Liver (tissue), 10 donors: ENCODE measurements at places on chromosomes 16 and 17. TPM values are rescaled to one million over a fixed set of nuclear protein-coding genes. Genes with fewer than 3 reads are reported as not detected.

The GDPD3 gene
- total RNA-seq, result 0.67 TPM

The SLFN14 gene
- under 0.01 TPM for total RNA-seq

The ZNF205 gene
- 6.9 TPM for total RNA-seq

The DRC3 gene
- 1.5 TPM for total RNA-seq

The ASGR2 gene
- 336 TPM for total RNA-seq

The TSPOAP1 gene
- total RNA-seq, result 2.0 TPM

The ACSM2A gene
- total RNA-seq, result 30.1 TPM

The CORO6 gene
- 0.23 TPM for total RNA-seq

The CDH13 gene
- total RNA-seq, result 0.75 TPM

The HSF5 gene
- 0.17 TPM for total RNA-seq

The HASPIN gene
- total RNA-seq, result 0.08 TPM

The CTRL gene
- total RNA-seq, result 0.50 TPM

The HAP1 gene
- total RNA-seq, result 0.05 TPM

The HBA2 gene
- 36,951 TPM for total RNA-seq

- peaks cover 8% of the 10 kb centered on the region for H3K4me1 ChIP-seq
- H3K27me3 ChIP-seq, result no peaks in the 10 kb centered on the region
- DNase-seq, result no peak
- H3K36me3 ChIP-seq, result peaks cover 2% of the 10 kb centered on the region
Measured at GRCh38 chr16:60929-61878, 7.6 kb downstream of the SNRNP25 start.

GRCh38 chr17:40548982-40549685 is 16.1 kb downstream of the CCR7 start:
- DNase-seq, result peak; percentile 39
- peaks cover 57% of the 10 kb centered on the region for H3K4me1 ChIP-seq
- no peaks in the 10 kb centered on the region for H3K27me3 ChIP-seq
- H3K36me3 ChIP-seq, result no peaks in the 10 kb centered on the region

DNA sequence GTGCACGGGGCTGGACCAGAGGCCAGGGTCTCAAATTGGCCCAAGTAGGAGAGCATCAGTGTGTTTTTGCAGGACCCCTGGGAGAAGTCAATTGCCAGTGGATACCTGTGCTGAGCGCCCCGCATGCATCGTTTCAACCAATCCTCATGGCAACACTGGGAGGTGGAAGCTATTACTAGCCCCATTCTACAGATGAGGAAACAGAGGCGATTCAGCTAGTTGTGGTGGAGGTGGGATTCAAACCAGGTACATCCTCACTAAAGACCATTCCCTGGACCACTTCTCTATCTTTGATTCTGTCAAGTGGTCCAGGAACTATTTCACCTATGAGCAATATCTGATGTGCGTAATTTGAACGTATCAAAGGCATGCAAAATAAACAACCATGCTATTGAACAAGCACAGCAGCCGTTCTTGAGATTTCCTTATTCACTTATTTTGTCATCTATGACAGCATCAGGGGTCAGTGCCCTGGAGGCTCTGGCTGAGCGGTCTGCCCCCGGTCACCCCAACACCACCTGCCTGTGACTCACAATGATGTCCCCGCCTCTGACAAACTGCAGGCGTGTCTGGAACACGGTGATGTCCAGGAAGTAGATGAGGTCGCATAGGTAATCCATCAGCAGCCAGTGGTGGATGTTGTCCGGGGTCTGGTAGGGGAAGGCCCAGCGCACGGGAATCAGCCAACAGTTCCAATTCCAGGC is 54.0 kb downstream of the CNGB1 start:
- H3K27ac ChIP-seq, result no peak overlapping the region
- H3K36me3 ChIP-seq, result no peaks in the 10 kb centered on the region
- H3K4me3 ChIP-seq, result no peak overlapping the region
- H3K27me3 ChIP-seq, result no peaks in the 10 kb centered on the region
- no peak for DNase-seq

- H3K27ac ChIP-seq, result peak overlapping the region; percentile 64
- H3K27me3 ChIP-seq, result no peaks in the 10 kb centered on the region
- H3K4me3 ChIP-seq, result no peak overlapping the region
- peaks cover 81% of the 10 kb centered on the region for H3K4me1 ChIP-seq
- DNase-seq, result no peak
- no peaks in the 10 kb centered on the region for H3K36me3 ChIP-seq
Measured at GRCh38 chr17:40323391-40324381, 14.7 kb downstream of the RARA start.

GRCh38 chr17:74345433-74346241 is 16.0 kb downstream of the BTBD17 start:
- H3K4me1 ChIP-seq, result peaks cover 2% of the 10 kb centered on the region
- DNase-seq, result no peak
- no peaks in the 10 kb centered on the region for H3K36me3 ChIP-seq
- no peaks in the 10 kb centered on the region for H3K27me3 ChIP-seq

GRCh38 chr16:85387171-85387507 is 226.0 kb upstream of the GSE1 start:
- no peaks in the 10 kb centered on the region for H3K36me3 ChIP-seq
- no peak overlapping the region for H3K4me3 ChIP-seq
- peaks cover 13% of the 10 kb centered on the region for H3K4me1 ChIP-seq
- H3K27me3 ChIP-seq, result no peaks in the 10 kb centered on the region

- peak overlapping the region; percentile 43 for H3K27ac ChIP-seq
- no peak for DNase-seq
- H3K4me3 ChIP-seq, result no peak overlapping the region
- no peaks in the 10 kb centered on the region for H3K4me1 ChIP-seq
Measured at GRCh38 chr17:63984651-63985386, 12.1 kb upstream of the SCN4A start.

DNA sequence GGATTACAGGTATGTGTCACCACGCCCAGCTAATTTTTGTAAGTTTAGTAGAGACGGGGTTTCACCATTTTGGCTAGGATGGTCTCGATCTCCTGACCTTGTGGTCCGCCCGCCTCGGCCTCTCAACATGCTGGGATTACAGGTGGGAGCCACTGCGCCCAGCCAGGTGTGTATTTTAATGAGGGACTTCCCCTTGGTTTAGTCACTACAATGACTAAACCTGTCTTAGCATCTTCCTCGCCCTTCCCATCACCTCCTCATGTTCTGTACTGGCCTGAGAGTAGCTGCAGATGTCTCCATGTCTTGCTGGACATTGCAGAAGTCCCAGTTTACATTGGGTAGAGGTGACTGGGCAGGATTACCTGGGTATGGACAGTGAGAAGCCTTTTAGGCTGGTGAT is 9.6 kb downstream of the SLC7A6 start:
- H3K27me3 ChIP-seq, result no peaks in the 10 kb centered on the region
- no peak overlapping the region for H3K4me3 ChIP-seq
- H3K4me1 ChIP-seq, result no peaks in the 10 kb centered on the region

- no peak overlapping the region for H3K4me3 ChIP-seq
- no peak overlapping the region for H3K27ac ChIP-seq
- DNase-seq, result no peak
- no peaks in the 10 kb centered on the region for H3K4me1 ChIP-seq
- H3K36me3 ChIP-seq, result peaks cover 30% of the 10 kb centered on the region
Measured at GRCh38 chr17:19940722-19941464, 36.7 kb downstream of the AKAP10 start.

GRCh38 chr16:2278956-2279800 is 11.3 kb upstream of the RNPS1 start:
- H3K27me3 ChIP-seq, result no peaks in the 10 kb centered on the region
- no peaks in the 10 kb centered on the region for H3K4me1 ChIP-seq
- DNase-seq, result no peak
- H3K36me3 ChIP-seq, result no peaks in the 10 kb centered on the region
- no peak overlapping the region for H3K27ac ChIP-seq

DNA sequence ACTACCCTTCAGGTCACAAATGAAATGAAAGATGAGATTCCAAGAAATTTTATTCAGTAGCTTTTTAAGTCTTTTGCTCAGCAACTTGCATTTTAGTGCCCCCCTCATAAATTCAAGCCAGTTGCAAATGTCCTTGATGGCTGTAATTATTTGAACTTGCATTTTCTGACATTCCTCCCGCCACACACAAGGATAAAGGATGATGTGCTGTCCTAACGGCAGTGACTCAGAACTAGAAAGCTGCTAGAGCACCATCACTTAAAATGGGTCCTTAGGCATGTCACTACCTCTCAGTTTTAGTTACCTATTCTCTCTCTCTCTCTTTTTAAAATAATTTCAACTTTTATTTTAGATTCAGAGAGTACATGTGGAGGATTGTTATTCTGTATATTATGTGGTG is 306.7 kb downstream of the CNTNAP4 start:
- H3K4me1 ChIP-seq, result no peaks in the 10 kb centered on the region
- no peak for DNase-seq
- no peaks in the 10 kb centered on the region for H3K27me3 ChIP-seq
- H3K27ac ChIP-seq, result no peak overlapping the region
- no peaks in the 10 kb centered on the region for H3K36me3 ChIP-seq
- H3K4me3 ChIP-seq, result no peak overlapping the region

GRCh38 chr17:3723188-3723555 is 531 bp upstream of the HASPIN start:
- DNase-seq, result no peak
- peak overlapping the region; percentile 79 for H3K4me3 ChIP-seq
- H3K27ac ChIP-seq, result peak overlapping the region; percentile 75
- H3K27me3 ChIP-seq, result no peaks in the 10 kb centered on the region
- H3K36me3 ChIP-seq, result no peaks in the 10 kb centered on the region

- H3K27me3 ChIP-seq, result no peaks in the 10 kb centered on the region
- DNase-seq, result no peak
- no peaks in the 10 kb centered on the region for H3K36me3 ChIP-seq
- no peaks in the 10 kb centered on the region for H3K4me1 ChIP-seq
- no peak overlapping the region for H3K27ac ChIP-seq
Measured at GRCh38 chr16:81273223-81273950, 34.9 kb downstream of the BCO1 start.

DNA sequence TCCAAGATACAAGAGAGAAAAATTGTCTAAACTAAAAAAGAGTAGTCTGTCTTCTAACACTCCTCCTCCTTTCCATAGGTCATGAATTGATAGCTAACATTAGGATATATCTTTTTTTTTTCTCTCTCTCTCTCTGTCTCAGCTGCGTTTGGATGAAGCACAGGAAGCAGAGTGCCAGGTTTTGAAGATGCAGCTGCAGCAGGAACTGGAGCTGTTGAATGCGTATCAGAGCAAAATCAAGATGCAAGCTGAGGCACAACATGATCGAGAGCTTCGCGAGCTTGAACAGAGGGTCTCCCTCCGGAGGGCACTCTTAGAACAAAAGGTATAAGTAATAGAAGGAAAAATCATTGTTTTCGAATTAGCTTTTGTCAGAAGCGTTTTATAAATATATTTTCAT is 32.9 kb downstream of the ABHD15 start:
- H3K27ac ChIP-seq, result no peak overlapping the region
- H3K4me3 ChIP-seq, result no peak overlapping the region
- DNase-seq, result no peak
- H3K27me3 ChIP-seq, result no peaks in the 10 kb centered on the region
- no peaks in the 10 kb centered on the region for H3K4me1 ChIP-seq

GRCh38 chr16:19163215-19163614 is 4.8 kb upstream of the SYT17 start:
- no peaks in the 10 kb centered on the region for H3K36me3 ChIP-seq
- H3K4me1 ChIP-seq, result peaks cover 5% of the 10 kb centered on the region
- DNase-seq, result no peak
- no peaks in the 10 kb centered on the region for H3K27me3 ChIP-seq
- H3K4me3 ChIP-seq, result no peak overlapping the region

DNA sequence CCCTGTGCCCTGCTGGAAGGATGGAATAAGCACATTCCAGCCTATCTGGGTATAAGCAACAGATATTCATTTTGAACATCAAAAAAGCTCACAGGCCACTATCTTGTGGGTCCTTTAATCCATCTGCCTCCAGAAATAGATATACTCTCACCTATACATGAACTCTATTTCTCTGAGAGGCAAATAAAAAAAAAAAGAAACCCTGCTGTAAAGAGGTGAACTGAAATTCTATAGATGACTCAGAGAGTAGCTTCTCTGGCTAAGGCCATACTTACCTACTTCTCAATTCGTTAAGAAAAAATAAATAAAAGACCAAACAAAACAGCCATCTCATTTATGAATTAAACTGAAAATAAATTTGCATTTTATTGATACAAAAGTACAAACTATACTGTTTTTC is 86.3 kb downstream of the DYNLRB2 start:
- no peaks in the 10 kb centered on the region for H3K27me3 ChIP-seq
- no peak overlapping the region for H3K4me3 ChIP-seq
- H3K27ac ChIP-seq, result no peak overlapping the region
- no peaks in the 10 kb centered on the region for H3K4me1 ChIP-seq
- no peaks in the 10 kb centered on the region for H3K36me3 ChIP-seq

GRCh38 chr17:80416260-80416939 is 1.4 kb downstream of the ENDOV start:
- H3K4me1 ChIP-seq, result peaks cover 20% of the 10 kb centered on the region
- DNase-seq, result no peak
- H3K36me3 ChIP-seq, result no peaks in the 10 kb centered on the region
- no peak overlapping the region for H3K4me3 ChIP-seq
- no peaks in the 10 kb centered on the region for H3K27me3 ChIP-seq

DNA sequence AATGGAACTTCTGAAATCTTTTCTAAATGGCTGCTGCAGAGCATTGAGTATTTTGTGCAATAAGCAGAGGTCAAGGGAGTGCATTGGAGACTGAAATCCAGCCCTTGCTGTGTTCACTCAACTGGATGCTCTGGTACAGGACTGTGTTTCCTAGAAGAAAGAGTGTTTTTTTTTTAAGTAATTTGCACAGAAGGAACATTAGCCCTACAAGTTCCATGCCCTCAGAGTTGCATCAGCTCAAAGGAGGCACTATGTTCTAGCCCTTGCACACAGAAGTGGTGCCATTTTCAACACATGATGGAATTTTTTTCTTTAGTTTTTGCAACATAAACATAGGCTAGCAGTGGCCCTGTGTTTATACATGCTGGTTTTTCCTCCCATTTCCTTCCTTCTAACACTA is 144.1 kb upstream of the HLF start:
- no peak for DNase-seq
- no peak overlapping the region for H3K4me3 ChIP-seq
- H3K4me1 ChIP-seq, result no peaks in the 10 kb centered on the region

DNA sequence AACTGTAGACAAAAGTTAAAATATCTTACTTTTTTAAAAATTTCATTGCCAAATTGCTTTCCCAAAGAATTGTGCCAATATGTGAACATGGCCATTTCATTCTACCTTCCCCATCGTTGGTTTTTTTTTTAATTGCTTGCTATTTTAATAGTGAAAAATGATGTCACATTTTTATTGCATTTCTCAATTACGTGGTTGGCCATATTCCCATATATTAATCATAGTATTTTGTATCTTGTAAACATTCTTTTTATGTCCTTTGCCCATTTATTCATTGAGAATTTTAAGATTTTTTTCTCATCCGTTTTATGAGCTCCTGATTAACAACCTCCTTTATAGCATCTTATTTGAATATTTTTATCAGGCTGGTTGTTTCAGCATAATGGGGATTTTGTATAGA is 7.2 kb downstream of the OMG start:
- H3K27me3 ChIP-seq, result no peaks in the 10 kb centered on the region
- H3K4me1 ChIP-seq, result no peaks in the 10 kb centered on the region
- no peak overlapping the region for H3K27ac ChIP-seq
- DNase-seq, result no peak

DNA sequence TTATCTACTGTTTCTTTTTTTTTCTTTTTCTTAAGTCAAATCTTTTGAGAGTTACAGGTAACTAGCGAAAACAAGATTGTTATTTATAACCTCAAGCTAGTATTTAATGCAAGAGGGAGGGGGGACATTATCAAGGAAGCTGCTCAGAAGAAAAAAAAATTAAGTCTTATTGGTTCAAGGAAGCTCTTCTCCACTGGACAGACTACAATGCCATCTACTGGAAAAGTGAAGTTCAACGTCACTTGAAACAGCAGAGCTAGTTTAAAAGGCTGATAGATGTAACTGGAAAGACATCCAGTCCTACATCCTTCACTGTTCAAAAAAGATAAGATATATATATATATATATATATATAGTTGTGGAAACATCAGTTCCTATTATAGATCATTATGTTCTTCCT is 418.0 kb upstream of the PSMD7 start:
- no peaks in the 10 kb centered on the region for H3K36me3 ChIP-seq
- H3K4me3 ChIP-seq, result no peak overlapping the region
- no peaks in the 10 kb centered on the region for H3K27me3 ChIP-seq
- no peak for DNase-seq
- H3K27ac ChIP-seq, result no peak overlapping the region
